ENCODE measurements at places on chromosomes 4 and X.

GRCh38 chr4:88028946-88029345 is 21.5 kb downstream of the PKD2 start:
- no peak for DNase-seq

GRCh38 chr4:108391701-108392455 is 223.1 kb upstream of the LEF1 start:
- DNase-seq, result no peak

DNA sequence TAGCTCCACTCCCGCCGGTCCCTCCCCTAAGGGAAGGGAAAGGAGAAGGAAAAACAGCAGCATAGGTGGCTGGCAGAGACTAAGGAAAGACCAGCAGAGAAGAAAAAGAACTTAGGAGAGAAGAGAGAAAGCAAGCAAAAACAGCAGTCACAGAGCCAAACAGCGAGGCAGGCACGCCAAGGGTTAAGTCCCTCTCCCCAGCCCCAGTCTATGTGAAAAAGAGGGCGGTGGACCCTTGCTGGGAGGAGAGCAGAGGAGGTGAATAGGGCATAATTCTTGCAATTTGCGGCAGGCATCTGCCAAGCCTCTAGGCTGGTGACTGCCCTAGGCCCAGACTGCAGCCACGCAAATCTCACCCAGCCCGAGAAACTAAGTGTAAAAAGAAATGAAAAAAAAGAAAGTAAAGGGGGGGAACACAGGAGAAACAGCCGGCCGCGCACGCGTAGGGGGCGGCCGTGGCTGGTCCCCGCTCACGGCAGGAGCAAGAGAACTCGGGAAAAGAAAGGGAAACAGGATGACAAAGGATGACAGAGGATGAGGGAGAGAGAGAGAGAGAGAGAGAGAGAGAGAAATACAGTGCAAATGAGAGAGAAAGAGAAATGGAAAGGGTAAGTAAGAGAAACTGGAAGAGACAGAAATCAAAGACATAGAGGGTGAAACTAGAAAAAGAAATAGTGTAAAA is 48.6 kb downstream of the MAGEA9 start:
- DNase-seq, result no peak

DNA sequence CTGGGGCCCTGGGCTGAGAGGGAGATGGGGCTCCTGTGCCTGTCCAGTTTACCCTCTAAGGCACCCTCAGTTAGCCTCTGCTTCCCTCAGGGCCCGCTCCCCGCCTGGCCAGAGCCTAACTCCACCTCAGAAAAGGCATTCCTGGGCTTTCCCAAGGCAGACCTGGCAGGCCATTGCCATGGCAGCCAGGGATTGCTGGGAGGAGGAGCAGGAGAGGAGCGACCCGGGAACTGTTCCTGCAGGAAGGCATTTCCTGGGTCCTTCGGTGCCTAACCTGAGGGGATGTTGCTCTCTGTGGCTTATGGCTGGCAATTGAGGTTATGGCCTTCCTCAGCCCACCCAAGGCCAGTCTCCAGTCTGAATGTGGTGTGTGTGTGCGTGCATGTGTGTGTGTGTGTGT is 131.3 kb downstream of the PJA1 start:
- DNase-seq, result no peak

Data from NCI-H526 treated with DMSO at 0.1 percent for 48 hours (cell line).